ENCODE measurements at places on chromosomes 1 and 21.

GRCh38 chr1:174230399-174230798 lies 71.1 kb downstream of the RABGAP1L start:
- DNase-seq = no peak

GRCh38 chr1:230067871-230068620 lies 1.0 kb downstream of the GALNT2 start:
- DNase-seq = no peak

DNA sequence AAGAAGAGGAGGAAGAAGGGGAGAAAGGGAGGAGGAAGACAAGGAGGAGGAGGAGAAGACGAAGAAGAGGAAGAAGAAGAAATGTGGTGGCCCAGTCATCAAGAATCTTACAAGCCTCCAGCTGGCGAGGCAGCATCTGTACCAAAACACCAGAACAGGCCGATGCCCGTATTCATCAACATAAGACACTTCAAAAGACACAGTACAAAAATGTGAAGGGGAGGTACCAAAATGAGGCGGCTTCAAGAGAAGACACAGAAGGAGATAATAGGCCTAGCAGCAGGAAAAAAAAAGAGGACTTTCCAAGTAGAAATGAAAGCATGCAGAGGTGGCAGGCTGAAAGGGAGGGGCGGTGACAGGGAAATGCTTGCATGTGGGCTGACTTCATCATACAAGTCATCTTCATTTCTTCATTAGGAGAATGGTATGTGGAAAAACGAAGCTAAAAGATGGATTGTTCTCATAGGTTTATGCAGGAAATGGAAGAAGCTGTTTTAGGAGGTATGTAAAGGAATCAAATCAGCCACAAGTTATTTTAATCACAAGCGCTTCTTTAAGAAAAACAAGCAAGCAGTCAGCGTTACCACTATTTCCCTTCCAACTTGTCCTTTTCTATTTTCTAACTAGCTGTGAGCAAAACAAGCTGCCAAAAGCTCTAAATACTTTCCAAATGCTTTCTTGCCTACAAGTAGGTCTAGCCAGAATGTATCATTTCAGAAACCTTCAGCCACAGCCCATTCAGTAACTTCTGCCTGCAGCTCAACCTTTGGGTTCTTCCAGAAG lies 192.3 kb downstream of the SLC45A1 start:
- no peak for DNase-seq

- no peak for DNase-seq
These were observed 33.0 kb upstream of the ACTRT2 start for GRCh38 chr1:2988256-2988655.

DNA sequence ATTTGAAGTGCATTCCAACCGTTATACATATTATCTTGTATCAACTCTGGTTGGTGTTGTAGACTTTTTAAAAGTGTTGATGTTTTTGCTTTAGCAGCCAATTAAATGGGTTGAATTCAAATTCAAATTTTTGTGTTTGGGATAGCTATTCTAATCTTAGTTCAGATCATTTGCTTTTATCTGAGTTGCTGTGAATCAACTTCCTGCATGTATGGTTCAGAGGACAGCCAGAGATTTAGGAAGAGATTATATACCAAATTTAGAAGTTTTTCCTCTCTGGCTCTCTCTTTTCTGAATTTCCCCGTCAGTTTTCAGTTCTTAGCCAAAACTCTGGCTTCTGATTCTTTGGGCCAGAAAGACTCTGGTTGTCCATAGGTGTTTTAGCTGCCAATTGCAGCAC lies 415.5 kb downstream of the NUF2 start:
- no peak for DNase-seq

GRCh38 chr1:82264802-82265201 lies 464.1 kb downstream of the ADGRL2 start:
- no peak for DNase-seq

DNA sequence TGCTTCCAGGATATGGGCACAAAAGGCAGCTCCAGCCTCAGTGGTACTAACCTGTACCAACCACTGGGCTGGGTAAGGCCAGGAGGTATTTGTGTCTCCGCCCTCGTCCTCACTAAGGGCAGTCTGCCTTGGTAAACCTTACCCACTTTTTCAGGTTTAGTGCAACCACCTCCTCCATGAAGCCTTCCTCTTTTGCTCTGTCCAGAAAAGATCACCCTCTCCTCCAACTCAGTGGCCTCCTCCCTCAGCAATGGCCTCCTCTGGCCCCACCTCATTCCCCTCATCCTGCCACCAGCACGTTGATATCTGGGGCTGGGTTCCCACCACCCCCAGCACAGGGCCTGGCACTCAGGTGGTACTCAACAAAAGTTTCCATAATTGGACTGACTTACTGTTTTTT lies 161.5 kb downstream of the GRIK3 start:
- DNase-seq = no peak

GRCh38 chr1:55593298-55593697 lies 378.1 kb upstream of the USP24 start:
- no peak for DNase-seq

DNA sequence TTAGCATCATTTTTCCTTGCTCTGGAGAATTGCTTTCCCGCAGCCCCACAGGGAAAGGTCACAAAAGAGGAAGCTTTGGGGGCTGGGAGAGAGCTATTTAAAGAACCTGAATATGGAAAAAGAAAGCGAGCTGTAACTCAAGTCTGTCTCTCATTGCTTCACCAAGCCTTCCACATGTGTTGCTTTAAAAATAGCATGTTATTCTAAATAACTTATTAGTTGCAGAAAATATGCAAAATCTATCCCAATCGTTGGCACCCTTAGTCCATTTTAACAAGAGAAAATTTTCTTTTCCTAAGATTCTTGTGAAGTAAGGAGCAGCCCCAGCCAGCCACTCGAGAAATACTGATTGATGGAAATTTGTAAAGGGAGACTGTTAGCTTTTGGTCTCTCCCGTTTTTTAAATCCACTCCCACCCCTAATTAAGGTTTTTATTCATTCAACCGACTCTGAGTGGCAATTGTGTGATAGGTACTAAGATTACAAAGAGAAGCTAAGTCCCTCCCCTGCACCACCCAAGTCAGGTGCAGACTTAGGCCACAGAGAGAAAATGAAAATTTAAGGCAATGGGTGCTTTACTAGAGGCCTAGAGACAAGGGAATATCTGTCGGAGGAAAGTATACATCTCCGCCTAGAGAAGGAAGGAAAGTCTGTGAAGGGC lies 802 bp downstream of the CYP4X1 start:
- DNase-seq = no peak

Measured in NCI-H1417 treated with DMSO at 0.1 percent for 48 hours (cell line).